Stomach (tissue), 19 donors: ENCODE measurements at places on chromosomes 2 and 18.

DNA sequence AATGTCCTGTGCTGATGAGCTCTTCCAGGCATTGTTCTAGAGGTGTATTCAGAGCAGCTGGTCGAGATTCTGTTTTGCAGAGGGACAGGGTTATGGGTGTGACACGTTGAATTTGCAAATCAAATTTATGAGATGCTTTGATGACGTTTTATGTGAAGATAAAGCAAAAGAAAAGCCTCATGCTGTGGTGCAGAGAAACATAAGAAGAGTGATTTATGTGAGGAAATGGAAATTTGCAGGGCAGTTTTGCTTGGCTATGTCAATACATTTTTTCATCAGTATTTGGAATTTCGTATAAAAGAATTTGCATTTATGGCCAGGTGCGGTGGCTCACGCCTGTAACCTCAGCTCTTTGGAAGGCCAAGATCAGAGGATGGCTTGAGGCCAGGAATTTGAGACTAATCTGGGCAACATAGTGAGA is 36.4 kb downstream of the TSN start:
- H3K36me3 ChIP-seq: no peaks in the 10 kb centered on the region
- H3K27me3 ChIP-seq: no peaks in the 10 kb centered on the region
- no peaks in the 10 kb centered on the region for H3K4me1 ChIP-seq
- DNase-seq: no peak
- no peak overlapping the region for H3K27ac ChIP-seq

DNA sequence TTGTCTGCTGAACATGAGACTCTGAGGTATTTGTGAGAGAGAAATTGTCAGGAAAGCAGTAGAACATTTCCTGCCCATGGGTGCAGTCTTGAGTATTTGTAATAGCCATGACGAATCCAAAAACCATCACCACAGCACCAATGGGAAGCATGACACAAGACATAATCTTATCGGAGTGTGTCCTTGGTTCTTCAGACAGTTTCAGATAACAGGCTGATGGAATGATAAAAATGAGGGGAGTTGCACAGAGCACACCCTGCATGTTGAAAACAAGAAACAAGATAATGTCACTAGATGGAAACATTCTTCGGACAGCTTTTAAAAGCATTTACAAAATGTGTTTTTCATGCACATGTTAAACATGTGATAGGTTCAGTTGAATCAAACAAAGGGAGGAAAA is 56.9 kb downstream of the SLC38A11 start:
- no peak overlapping the region for H3K27ac ChIP-seq
- DNase-seq: no peak
- peaks cover 8% of the 10 kb centered on the region for H3K4me1 ChIP-seq
- no peaks in the 10 kb centered on the region for H3K36me3 ChIP-seq
- no peaks in the 10 kb centered on the region for H3K27me3 ChIP-seq

DNA sequence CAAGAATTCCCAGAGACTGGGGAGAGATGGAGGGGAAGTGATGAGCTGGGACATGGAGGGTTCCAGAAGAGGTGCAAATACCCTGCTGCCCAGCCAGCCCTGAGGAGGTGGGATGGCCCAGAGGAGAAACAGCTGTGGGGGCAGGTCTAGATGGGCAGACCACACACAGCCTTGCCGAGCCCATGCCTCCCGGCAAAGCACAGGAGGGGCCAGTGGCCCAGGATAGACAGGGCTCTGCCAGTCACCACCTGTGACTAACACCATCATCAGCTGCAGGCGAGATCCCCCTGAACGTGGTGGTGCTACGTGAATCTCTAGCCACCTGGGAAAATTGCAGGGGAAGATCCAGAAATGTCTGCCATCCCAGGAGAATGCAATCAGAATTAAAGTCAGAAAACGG is 39.4 kb downstream of the SCTR start:
- H3K27me3 ChIP-seq: no peaks in the 10 kb centered on the region
- peaks cover 49% of the 10 kb centered on the region for H3K4me1 ChIP-seq
- no peaks in the 10 kb centered on the region for H3K36me3 ChIP-seq
- H3K27ac ChIP-seq: no peak overlapping the region

DNA sequence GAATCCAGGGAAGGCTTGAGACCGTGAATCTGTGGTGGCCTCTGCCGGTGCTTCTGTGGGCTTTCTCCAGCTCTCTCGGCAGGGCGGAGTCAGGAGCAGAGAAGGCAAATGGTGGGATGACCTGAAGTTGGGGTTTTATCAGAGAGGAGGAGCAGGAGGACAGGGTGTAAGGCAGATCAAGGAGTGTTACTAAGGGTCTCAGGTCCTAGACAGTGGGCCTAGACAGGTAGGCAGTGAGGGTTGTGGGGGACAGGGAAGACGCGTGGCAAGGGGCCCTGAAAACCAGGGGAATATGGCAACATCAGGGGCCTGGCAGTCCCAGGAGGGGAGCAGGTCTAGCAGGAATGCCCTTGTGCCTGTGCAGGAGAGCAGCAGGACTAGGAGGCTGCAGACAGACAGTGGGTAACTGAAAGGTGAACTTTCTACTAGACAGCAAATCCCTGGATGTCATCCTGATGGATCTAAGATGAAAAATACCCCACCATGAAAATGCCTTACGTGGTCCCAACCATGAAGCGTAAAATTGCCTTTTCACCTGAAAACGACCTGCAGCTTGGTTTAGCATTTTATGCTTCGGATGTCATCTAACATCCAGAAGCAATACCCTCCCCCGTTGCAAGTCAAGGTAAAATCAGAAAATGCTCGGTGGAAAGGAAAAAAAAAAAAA is 42.1 kb downstream of the SRSF7 start:
- peaks cover 6% of the 10 kb centered on the region for H3K36me3 ChIP-seq
- DNase-seq: no peak
- no peak overlapping the region for H3K4me3 ChIP-seq
- H3K27me3 ChIP-seq: no peaks in the 10 kb centered on the region

DNA sequence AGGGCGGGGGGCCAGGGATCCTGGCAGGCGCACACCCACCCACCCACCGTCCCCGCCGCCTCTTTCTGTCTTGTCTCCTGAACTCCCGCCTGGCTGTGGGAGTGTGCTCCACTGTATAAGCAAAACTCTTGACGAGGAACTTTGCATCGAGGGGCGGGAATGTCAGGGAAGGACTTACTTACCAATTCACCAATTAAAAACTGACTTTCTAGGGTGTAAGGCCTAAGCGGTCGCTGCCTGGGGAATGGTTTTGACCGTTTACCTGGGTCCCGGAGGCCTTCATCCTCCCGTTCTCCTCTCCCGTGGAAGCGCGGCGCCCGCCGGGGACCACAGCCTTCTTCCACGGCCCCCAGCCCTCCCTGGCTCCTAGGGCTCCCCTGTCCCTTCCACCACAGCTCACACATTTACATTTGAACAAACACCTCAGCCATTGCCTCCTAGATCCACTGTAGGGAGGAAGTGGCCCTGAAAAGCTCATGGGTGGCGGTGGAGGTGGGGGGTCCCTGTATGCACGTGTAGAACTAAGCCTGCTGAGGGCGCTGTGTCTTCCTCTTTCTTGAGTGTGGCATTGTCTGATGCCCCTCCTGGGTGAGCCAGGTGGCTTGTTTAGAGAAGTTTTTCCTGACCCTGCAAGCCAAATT is 8.9 kb downstream of the ASIC4 start:
- peak overlapping the region; percentile 27 for H3K4me3 ChIP-seq
- H3K4me1 ChIP-seq: peaks cover 14% of the 10 kb centered on the region
- no peak for DNase-seq
- H3K36me3 ChIP-seq: no peaks in the 10 kb centered on the region
- no peaks in the 10 kb centered on the region for H3K27me3 ChIP-seq
